ENCODE measurements at places on chromosomes 5 and 9.

DNA sequence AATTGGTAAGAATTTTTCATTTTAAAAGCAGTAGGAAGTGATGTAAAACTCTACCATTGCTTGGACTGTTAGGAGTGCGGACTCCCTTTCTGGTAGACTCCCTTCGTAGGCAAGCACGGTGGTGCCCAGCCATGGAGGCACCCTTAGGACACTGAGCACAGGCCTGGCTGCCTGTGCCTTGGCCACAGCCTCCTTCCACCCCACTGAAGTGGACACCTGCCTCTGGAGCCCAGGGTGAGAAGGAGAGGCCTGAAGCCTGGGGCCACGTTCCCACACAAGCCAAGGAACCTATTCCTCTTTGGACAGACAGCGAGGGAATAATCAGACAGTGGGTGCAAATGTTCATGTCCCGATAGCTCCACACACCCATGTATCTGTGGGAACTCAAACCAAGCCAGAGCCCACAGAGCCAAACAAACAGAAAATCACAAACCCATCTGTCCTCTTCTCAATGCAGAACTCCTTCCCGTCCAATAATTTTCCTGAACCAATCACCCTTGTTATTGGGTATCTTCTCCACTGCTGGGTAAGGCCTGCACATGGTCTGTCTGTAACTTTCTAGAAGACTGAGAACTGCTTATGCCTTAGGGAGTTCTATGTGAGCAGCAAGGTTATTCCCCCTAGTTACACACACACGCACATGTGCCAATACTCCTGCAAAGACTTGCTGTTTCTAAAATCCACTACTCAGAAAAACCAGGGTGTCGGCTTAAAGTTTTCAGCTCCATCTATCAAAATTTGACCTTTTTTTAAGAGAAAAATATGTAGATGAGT, 45.2 kb downstream of the UBE2QL1 start:
- DNase-seq: no peak

DNA sequence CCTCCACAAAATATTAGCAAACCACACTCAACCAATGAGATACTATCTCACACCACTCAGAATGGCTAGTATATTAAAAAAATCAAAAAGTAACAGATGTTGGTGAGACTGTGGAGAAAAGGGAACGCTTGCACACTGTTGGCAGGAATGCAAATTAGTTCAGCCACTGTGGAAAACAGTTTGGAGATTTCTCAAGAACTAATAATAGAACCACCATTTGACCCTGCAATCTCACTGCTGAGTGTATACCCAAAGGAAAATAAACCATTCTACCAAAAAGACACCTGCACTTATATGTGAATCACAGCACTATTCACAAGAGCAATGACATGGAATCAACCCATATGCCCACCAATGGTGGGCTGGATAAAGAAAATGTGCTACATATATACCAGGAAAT, 393.5 kb downstream of the PDE4D start:
- no peak for DNase-seq

GRCh38 chr5:50822761-50823160, 156.3 kb downstream of the PARP8 start:
- DNase-seq: no peak

- no peak for DNase-seq
Observed at GRCh38 chr5:31158686-31159085, 34.8 kb upstream of the CDH6 start.

DNA sequence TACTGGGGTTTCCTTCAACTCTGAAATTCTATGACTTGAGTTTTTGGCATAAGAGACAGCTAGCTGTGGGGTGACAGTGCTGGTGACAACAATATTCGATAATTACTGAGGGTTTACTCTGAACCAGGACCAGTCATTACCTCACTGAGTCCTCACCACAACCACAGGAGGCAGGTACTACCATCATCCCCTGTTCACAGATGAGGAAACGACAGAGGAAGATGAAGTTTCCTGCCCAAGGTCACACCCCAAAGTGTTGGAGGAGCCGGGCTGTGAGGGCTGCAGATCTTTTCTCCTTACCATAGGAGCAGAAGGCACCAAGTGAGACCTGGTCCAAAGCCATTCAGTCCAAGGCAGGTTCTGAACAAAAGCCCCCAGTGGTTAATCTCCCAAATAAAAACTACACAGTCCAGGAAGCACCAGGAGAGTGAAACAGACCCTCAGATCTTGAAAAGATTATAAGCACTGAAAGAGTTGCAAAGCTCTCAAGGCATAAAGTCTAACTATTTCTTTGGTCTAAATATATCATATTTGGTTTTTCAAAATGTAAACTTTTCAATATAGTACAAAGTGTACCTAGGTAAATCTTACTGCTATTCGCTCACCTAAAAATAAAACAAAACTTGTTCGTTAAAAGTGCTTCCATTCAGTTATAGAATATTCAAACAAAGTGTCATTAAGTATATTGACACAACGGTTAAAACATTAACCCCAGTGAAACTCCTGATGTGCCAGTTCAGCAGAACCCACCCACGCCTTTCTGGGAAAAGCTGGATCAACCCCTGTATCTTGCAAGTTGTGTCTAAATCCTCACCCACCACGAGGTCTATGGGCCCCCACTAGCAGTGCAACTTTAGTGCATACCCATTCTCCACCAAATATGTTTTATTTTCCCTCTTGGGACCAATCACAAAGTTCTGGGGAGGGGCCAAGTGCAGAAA, 82.6 kb upstream of the EQTN start:
- DNase-seq: no peak

DNA sequence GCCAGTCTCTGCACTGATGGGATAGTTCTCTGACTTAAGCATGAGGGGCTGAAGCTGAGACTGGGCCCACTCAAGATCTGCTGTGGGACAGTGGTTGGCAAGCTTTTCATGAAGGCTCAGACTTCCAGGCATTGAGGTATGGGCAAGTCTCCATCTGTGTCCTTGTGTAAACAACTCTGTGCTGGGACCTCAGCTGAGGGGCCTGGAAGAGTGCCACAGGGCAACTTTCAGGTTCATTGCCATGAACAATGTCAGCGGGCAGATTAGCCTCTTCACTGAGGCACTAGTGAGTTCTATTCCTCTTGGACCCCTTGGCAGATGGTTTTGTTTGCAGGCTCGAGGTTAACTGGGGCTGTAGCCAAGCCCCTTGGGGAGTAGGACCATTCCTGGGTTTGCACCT, 127.1 kb downstream of the MRPS30 start:
- DNase-seq: no peak

Measured in stimulated activated CD4-positive, alpha-beta T cell treated with anti-CD3 and anti-CD28 coated beads, Interleukin-15, amount 100 ng/mL, for 1 hour (primary cell).